ENCODE measurements at places on chromosomes 6 and 20.

DNA sequence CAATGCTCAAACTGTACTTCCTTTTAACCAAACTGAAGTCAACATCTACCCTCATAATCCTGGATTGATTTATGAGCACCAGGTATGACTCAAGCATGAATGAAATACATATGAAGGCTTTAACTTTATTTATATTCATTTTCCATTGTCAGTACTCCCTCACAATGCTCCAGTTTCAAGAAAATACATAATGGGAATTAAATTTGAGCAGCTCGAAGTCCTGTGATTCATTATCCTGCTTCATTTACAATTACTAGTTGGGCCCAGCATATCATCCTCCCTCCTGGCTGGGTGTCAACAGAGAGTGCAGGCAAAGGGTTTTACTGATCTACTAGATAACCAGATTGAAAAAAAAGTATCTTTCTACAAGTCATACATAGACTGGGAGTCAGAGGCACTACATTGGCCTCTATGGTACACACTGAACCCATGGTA lies 10.1 kb downstream of the SAMHD1 start:
- no peak for DNase-seq

GRCh38 chr20:36465109-36466080 lies 75.9 kb upstream of the MYL9 start:
- no peak for DNase-seq

- no peak for DNase-seq
Observed at GRCh38 chr6:135236732-135237131, 55.6 kb downstream of the MYB start.

GRCh38 chr6:140341272-140341671 lies 966.8 kb upstream of the CITED2 start:
- DNase-seq: no peak

GRCh38 chr6:155155787-155156447 lies 107.9 kb upstream of the CLDN20 start:
- DNase-seq: no peak

GRCh38 chr20:16158090-16158975 lies 414.9 kb downstream of the KIF16B start:
- no peak for DNase-seq

All from HuH-7.5 (cell line).